ENCODE measurements at places on chromosomes 5 and 9.

DNA sequence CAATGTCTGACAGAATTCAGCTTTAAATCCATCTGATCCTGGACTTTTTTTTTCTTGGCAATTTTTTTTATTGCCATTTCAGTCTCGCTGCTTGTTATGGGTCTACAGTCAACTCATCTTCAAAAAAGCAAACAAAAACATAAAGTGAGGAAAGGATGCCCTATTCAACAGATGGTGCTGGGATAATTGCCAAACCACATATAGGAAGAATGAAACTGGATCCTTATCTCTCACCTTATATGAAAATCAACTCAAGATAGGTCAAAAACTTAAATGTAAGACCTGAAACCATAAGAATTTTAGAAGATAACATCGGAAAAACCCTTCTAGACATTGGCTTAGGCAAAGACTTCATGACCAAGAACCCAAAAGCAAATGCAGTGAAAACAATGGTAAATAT is 389.1 kb upstream of the ST8SIA4 start:
- no peak for DNase-seq

- no peak for DNase-seq
These were observed 432.2 kb downstream of the TMEM232 start for GRCh38 chr5:110294281-110294680.

- no peak for DNase-seq
These were observed 145.0 kb upstream of the DMAC1 start for GRCh38 chr9:7944572-7944971.

DNA sequence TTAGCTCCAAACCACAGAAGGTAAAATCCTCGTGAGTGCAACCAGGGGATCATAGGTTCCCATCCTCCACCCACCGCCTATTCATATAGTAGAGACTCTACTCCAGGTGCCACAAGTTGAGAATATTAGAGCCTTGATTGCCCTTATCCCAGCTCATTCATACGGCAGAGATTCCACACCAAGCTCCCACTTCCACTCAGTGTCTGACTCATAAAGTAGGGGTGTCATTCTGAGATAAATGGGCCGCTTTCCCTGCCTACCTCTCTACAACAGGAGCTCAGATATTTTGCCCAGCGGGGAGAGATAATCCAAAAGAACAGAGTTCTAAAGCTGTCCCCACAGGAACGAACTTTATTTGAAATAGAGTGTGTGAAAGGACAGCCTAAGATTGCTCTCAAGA is 9.4 kb downstream of the SLC22A4 start:
- DNase-seq: no peak

DNA sequence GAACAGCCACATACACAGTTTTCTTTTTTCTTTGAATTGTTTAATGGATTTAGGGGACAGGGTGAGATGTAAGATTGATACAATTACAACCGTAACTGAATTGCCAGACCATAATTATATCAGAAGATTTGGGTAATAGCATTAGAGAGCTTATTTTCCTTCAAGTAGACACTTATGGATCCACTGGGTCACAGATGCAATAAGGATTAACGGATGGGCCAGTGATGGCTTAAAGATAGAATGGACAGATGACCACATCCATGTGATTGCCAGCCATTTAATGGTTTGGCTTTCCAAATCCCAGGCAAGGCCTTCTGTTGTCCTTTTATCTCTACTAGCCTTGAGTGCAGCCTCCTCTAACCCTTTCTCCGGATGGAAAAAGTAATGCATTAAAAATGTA is 94.7 kb upstream of the NUDT12 start:
- no peak for DNase-seq

DNA sequence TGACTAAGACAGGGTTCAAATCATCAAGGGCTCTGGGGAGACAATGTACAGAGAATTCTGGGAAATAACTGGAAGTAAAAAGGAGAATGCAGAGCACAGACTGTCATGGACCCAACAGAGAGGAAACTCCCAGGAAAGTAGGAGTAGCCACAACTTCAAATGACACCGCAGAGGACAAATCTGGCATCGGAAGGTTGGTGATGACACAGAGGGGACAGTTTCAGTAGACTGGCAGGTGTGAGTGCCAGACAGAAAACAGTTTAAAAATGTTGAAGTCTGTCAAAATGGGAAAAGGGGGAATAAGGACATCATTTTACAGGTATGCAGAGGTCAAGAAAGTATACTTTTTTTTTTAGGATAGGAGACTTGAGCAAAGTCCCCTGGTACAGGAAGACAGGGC is 70.2 kb downstream of the EPB41L4A start:
- no peak for DNase-seq

DNA sequence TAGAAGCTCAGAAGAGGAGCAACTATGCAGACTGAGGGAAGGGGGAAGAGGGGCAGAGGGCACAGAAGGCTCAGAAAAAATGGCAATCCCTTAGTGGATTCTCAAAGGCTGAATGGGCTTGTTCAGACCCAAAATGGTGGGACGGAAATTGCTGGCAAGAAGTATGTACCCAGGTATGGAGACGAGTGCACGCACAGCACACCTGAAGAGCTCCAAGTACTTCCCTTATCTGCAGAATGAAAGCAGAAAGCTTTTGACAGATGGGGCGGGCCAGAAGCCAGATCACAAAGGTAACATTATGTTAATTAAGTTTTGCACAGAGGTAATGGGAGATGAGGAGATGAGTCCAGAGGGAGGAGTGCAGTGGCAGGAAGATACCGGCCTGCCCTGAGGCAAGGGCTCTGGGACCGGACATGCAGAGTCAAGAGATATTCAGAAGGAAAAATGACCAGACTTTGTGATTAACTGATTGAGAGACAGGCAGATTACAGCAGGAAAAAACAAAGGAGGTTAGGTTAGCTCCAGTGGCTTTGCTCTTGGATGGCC is 138.1 kb upstream of the PIK3R1 start:
- DNase-seq: no peak

DNA sequence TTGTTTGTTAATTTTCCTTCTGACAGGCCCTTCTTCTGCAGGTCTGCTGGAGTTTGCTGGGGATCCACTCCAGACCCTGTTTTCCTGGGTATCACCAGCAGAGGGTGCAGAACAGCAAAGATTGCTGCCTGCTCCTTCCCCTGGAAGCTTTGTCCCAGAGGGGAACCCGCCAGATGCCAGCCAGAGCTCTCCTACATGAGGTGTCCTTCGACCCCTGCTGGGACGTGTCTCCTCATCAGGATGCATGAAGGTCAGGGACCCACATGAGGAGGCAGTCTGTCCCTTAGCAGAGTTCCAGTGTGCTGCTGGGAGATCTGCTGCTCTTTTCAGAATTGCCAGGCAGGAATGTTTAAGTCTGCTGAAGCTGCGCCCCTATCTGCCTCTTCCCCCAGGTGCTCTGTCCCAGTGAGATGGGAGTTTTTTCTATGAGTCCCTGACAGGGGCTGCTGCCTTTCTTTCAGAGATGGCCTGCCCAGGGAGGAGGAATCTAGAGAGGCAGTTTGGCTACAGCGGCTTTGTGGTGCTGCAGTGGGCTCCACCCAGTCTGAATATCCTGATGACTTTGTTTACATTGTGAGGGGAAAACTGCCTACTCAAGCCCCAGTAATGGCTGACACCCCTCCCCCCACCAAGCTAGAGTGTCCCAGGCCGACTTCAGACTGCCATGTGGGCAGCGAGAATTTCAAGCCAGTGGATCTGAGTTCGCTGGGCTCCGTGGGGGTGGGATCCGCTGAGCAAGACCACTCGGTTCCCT is 772.0 kb upstream of the FAM174A start:
- DNase-seq: no peak

GRCh38 chr5:73380041-73380440 is 68.5 kb downstream of the FOXD1 start:
- DNase-seq: no peak
